ENCODE measurements at places on chromosomes 5 and 9. TPM values are rescaled to one million over a fixed set of nuclear protein-coding genes. Genes with fewer than 3 reads are reported as not detected.
A peak's percentile ranks its signal among the peaks of the same experiment; 100 is the strongest.

DNA sequence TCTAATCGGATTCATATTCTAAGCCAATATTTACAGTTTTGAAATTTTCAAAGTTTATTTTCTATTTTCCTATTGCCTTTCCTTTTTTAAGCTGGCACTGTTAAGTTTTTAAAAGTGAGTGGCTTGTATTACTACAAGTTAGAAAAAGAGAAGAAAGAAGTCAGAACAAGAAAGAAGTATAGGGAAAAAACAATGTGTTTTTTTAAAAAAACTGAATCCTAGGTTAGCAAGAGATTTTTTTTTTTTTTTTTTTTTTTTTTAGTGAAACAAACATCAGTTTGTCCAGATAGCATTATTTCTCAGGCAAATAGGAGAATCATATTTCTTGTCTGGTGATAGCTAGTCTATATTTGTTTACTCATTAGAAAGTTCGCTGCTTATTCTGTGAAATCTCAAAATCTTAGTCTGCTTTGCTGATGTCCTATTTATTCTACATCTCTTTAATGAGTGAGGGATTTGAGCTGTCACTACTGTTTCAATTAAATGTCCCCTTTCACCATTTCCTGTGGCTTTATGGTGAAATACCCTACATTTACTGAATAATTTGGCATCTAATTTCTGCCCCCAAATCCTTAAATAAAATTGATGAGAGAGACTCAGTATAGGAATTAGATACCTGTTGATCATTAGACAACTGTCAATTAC is 19.1 kb upstream of the LMNB1 start:
- H3K27ac ChIP-seq, result peak overlapping the region; percentile 85
- no peaks in the 10 kb centered on the region for H3K36me3 ChIP-seq
- no peaks in the 10 kb centered on the region for H3K27me3 ChIP-seq
- H3K4me1 ChIP-seq, result peaks cover 14% of the 10 kb centered on the region
- H3K4me3 ChIP-seq, result peak overlapping the region; percentile 70

- no peaks in the 10 kb centered on the region for H3K4me1 ChIP-seq
- no peak overlapping the region for H3K4me3 ChIP-seq
- no peak for DNase-seq
- peaks cover 4% of the 10 kb centered on the region for H3K27me3 ChIP-seq
- peaks cover 2% of the 10 kb centered on the region for H3K36me3 ChIP-seq
Observed at GRCh38 chr5:83507431-83507830, 35.9 kb downstream of the VCAN start.

Gene FGF18
- total RNA-seq, result 0.44 TPM

Gene AGTPBP1
- 51.8 TPM for total RNA-seq

Gene SPINK4
- total RNA-seq, result not detected

GRCh38 chr5:142408536-142408935 is 83.7 kb upstream of the SPRY4 start:
- peaks cover 3% of the 10 kb centered on the region for H3K36me3 ChIP-seq
- H3K4me3 ChIP-seq, result no peak overlapping the region
- H3K27me3 ChIP-seq, result no peaks in the 10 kb centered on the region
- H3K4me1 ChIP-seq, result peaks cover 9% of the 10 kb centered on the region

DNA sequence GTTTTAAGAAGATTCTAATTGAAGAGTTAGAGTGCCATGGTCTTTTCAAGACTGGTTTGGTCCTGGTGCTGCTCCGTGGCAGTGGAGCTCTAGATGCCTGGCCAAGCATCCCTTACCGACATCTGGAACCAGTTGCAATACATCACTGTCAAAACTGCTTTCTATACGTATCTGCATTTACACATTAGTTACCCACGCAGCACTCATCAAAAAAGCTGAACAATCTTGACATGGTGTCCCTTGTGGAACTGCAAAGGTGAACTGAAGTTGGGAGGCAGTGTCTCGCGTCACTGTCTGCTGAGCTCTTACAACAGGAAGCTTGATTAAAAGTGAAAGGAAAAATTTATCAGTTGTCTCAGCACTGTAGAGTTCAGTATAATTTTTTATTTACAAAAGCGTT is 82.6 kb downstream of the PBX3 start:
- H3K36me3 ChIP-seq, result no peaks in the 10 kb centered on the region
- H3K27me3 ChIP-seq, result no peaks in the 10 kb centered on the region
- peak; percentile 13 for DNase-seq
- peak overlapping the region; percentile 83 for H3K4me3 ChIP-seq

DNA sequence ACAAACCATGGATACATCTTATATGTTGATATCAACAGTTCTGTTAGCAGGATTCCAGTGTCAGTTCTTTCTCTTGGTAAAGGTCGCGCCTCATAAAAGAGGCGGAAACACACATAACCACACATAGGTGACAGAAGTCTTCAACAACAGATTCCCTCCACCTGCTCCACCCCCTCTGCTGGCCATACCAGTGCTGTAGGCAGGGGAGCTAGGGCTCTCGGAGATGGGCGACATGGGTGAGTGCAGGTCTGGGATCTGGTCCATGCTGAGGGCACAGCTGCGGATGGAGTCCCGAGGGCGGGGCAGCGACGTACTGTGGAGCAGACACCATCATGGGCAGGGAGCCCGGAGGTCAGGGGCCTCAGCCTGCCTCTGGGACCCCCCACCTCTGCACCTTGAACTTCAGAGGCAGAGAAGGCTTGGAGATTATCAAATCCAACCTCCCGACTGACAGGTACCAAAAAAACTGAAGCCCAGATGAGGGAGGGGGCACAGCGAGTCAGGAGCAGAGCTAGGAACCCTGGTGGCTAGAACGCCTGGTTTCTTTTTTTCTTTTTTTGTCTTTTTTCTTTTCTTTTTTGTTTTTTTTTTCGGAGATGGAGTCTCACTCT is 12.0 kb upstream of the TOR2A start:
- H3K27me3 ChIP-seq, result no peaks in the 10 kb centered on the region
- no peak overlapping the region for H3K4me3 ChIP-seq
- H3K4me1 ChIP-seq, result peaks cover 7% of the 10 kb centered on the region
- DNase-seq, result no peak
- peaks cover 2% of the 10 kb centered on the region for H3K36me3 ChIP-seq

DNA sequence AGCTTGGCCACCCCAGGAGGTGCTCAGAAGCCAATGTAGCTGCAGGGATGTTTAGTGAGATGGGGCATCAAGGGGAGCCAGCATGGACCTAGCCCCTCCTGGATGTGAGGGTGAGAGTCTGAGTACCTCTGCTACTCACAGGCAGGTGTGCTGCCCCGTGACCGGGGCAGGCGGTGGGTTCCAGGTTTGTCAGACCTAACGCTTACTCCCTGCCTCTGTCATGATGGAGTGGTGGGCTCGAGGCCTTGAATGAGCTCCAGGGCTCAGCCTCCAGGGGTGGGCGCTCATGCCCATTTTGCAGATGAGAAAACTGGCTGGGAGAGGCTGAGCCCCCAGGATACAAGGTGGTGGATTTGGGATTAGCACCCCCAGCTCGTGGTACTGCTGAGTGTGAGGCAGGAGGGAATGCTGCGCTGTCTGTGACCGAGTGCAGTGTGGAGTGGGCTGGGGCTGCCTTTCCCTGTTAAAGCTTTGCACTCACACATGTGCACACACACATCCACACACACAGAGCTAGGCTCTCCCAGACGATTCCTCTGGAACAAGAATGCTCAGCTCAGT is 1.5 kb downstream of the RXRA start:
- no peak for DNase-seq
- peaks cover 12% of the 10 kb centered on the region for H3K4me1 ChIP-seq
- H3K27me3 ChIP-seq, result no peaks in the 10 kb centered on the region
- no peaks in the 10 kb centered on the region for H3K36me3 ChIP-seq
- H3K27ac ChIP-seq, result no peak overlapping the region

All from T-helper 17 cell (primary cell).